Panc1 (cell line): ENCODE measurements at places on chromosomes 13 and 19.

DNA sequence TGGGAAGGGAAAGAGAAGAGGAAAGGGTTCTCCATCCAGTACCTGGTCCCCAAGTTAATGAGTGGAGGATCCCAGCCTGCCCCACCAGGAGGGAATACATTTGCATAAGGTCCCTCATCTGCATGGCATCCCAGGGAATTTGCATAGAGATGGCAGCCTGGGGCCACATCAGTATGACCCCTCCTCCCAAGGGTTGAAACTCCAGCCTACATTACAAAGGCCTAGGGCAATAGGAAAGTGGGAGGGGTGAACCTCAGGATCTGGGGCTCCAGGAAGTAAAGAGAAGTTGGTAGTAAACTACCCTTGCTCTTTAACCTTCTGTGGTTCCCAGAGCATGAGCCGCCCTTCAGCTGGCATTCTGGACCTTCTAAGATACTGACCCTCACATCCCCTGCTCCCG is 6.8 kb upstream of the NECTIN2 start:
- DNase-seq, result no peak

DNA sequence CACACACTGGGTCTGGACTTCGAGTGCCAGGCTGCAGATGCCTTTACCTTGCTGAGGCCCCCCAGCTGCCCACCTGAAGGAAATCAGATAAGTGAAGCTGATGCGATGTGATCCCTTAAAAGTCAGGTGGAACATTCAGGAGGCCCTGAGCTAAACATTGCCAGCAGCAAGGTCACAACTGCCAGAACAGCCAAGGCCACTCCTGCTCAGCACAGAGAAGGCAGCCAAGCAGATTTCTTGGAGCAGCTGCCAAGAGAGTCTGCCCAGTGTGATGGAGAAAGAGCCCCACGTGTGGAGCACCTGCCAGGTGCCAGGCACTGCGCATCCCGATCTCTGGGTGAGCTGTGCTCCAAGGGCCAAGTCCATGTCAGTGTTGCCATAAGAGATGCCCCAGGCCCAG is 20.6 kb upstream of the UQCRFS1 start:
- no peak for DNase-seq

DNA sequence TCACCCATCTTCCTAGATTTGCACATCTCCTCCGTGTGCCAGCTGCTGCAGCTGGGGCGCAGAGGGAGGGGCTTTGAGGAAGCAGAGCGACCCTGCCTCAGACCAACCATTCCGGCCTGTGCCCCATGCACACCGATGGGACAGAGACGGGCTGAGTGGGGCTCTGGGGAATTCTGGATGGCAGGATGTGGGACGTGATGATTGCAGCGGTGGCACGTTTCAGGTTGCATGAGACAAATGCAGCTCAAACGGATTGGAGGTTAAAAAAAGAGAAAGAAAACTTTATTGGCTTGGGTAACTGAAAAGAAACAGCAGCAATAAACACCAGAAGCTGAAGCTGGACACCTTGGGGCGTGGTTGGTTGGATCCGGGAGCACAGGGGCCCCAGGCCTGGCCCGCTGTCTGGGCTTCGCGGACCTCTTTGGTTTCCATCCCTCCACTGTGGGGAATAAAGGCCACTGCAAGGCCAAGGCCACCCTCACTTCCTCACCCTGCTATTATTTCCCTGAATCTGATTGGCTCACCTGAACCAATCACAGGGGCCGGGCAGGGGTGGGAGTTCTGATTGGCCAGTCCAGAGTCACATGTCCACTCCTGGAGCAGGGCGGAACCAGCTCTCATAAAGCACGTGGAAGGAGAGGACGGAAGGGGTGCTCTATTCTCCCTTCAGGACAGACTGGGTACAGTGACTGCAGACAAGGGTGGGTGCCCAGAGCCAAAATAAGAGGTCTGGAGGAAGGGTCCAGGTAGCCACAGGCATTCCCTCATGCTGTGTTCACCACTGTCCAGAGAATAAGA is 6.1 kb upstream of the ZNF787 start:
- no peak for DNase-seq

- DNase-seq, result no peak
These were observed 6.5 kb upstream of the NAA16 start for GRCh38 chr13:41304551-41304950.

- DNase-seq, result no peak
These were observed 52.5 kb downstream of the COLGALT1 start for GRCh38 chr19:17607936-17608335.
